ENCODE measurements at places on chromosomes 2 and 18.

GRCh38 chr2:64455545-64455944 lies 1.6 kb downstream of the LGALSL start:
- no peak for DNase-seq

GRCh38 chr18:22670914-22671313 lies 253.2 kb upstream of the CTAGE1 start:
- no peak for DNase-seq

GRCh38 chr2:74851191-74851566 lies 17.3 kb downstream of the HK2 start:
- no peak for DNase-seq

DNA sequence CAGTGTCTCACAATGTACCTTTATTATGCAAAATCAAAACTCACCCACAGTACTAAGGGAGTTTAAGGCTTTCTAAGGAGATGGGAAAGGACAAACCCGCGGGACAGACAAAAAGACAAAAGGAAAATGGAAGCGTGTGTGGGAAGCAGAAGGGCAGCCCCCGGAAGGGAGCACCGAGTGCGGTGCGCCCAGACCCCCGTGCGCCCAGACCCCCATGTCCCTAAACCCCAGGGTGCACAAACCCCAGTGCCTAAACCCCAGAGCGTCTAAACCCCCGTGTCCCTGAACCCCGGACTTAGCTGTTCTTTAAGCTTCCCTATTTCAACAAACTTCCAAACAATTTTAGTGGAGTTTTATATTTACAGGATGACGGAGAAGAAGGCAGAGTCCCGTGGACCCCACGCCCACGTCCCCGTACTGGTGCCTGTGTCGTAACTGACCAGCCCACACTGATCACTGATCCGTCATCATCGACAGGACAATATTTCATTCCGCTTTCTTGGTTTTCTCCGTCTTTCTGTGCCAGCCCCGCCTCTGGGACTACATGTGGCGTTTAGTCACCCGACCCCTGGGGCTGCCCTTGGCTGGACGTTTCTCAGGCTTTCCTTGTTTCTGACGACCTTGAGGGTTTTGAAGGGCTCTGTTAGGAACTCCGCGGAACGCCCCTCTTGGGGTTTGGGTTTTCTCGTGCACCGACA lies 76.9 kb downstream of the RTP5 start:
- no peak for DNase-seq

GRCh38 chr18:36539674-36540231 lies 242.2 kb downstream of the FHOD3 start:
- DNase-seq, result no peak

GRCh38 chr2:98771721-98772524 lies 41.0 kb upstream of the MGAT4A start:
- DNase-seq, result no peak

DNA sequence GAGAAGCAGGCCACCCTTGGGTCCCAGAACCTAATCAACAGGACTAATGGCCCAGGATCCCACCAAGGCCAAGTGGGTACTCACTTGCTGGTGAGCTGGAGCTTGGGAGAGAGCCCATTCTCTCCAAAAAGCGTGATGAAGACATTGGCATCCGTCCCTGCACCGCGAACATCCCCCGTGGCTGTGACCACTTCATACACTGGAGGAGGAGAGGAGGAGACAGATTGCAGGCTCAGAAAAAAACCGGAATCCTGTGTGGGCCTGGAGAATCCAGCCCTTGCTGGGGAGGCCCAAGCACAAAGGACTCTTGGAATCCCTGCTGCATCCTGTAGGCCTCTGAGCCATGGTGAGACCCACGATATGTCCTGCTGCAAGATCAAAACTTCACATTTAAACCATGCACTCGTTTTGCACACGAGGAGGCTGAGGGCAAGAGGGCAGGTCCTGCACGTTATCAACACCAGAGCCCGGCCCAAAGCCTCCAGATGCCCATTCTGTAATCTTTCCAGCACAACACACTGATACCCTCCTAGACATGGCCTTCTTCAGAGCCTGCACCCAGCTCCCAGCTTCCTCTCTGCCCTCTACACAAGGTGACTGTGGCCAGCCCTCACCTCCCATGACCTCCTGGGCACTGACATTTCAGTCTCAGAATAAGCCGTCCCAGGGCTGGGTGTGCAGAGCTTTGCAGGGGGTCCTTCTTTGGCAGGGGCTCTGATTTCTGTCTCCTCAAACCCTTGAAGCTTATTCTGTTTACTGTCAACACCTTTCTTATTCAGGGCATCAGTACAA lies 7.8 kb downstream of the LOXHD1 start:
- DNase-seq, result no peak

DNA sequence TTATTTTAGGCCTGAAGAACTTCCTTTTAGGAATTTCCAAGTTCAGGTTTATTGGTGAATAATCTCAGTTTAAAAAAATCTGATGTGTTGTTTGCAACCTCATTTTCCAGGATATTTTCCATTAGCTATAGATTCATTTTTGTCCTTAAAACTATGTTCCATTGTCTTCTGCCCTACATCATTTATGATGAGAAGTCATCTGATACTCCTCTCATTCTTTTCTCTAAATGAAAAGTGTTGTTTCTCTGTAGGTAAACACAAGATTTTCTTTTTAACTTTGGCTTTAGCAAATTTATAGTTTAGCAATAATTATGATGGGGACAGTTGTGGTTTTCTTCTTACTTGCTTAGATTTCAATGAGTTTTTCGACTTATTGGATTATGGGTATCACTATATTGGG lies 427.3 kb downstream of the DCDC2C start:
- no peak for DNase-seq

DNA sequence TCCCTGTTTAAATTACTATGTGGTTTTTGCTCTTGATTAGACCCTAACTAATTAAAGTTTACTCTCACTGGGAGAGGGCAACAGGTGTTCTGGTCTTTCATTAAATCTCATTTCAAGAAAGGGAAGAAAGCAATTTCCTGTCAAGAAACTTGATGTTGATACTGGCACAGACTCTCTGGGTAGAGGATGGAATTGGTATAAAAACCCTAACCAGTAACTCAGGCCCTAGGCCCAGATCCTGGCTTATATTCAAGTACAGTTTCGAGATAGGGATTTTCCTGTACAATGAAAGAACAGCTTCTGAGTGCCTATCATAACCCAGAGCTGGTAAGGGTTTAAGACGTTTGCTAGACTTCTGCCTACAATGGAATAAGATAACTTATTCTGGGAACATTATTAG lies 61.6 kb upstream of the ACYP2 start:
- DNase-seq, result no peak

GRCh38 chr2:130391058-130391871 lies 35.4 kb downstream of the PTPN18 start:
- DNase-seq, result no peak

DNA sequence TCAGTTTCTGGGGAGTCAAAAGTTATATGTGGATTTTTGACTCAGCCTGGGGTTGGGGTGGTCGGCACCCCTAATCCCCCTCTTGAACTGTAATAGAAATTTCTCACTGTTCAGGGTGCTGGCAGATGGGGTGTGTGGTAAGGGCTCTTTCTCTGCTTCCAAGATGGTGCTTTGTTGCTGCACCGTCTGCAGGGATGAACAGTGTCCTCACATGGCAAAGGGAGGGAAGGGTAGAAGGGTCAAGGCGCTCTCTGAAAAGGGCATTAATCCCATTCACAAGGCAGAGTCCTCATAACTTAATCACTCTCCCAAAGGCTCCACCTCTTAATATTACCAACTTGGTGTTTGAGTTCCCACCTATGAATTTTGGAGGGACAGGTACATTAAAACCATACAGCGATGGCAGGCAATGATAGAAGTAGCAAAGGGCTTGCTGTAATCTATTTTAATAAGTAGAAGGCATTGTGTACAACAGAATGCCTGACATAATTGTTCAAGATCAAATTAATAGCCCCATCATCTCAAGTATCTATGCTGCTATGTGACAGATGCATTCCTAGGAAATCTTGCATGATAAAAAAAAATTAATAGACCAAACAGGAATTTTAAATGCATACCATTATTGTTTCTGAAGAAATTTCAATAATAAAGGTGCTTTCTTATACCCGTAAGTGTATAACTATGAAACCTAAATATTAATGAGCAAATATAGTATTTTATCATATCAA lies 28.1 kb downstream of the MMADHC start:
- DNase-seq, result no peak

- DNase-seq, result no peak
These were observed 1.6 kb downstream of the ST8SIA3 start for GRCh38 chr18:57353940-57354461.

DNA sequence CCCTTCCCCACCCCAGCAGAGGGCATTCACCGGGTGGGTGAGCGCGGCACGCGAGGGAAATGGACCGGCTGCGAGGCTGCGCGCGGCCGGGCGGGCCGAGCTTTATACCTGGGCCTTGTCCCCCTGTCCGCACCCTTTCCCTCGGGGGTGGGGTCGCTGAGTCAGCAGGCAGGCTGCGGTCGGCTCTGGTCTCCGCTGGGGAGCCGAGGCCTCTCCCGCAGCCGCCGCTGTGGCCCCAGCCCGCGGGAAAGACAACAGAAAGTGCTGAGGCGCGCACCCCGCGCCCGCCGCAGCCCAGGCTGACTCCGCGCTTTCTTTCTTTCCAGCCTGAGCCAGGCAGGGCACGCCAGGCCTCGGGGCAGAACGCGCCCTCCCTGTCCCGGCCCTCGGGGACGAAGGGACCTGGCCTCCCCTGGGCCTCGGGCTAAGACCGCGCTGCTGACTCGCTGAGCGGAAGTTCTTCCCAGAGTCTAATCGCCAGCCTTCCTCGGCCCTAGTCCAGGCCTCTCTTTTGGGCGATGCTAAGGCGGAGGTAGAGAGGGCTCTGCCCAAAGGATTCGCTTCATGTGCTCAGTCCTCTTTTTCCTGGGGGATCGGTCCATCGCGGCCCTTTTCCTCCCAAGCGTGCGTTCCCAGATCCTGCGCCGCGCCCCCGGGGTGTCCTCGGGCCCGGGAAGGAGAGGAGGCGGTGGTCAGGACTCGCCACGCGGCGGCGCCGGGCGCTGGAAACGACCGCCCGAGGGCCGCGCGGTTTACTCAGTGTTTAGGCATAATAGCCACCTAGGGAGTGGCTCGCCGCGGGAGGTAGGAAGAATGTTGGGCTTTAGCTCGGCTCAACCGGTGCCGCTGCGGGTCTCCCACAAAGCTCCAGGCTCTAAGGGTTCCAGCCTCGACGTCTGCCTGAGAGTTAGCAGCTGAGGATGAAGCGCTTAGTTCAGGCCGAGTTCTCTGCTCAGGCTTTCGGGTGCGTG lies at the start of gene CRYBA2:
TSS of gene CRYBA2 (minus strand) at position 78 of the 971 bp plus-strand sequence. CDS start 246 bp downstream, outside the sequence.
- no peak for DNase-seq

DNA sequence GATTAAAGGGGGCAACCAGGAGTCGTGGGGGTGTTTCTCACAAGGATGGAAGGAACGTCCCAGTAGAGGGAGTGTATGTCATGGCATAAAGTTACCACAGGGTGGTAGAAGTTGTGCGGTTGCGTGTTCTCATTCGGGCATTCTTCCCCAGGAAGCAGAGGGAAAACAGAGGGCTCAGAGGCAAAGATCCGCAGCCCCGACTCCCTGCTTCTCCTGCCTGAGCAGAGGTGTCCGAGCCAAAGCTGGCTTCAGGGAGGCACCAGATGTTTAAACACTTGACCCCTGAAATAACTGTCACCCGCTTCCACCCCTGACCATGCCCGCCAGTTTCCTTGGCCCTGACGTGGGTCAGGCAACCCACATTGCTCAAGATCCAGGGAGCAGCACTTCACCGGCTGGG lies 83.7 kb downstream of the EN1 start:
- no peak for DNase-seq

DNA sequence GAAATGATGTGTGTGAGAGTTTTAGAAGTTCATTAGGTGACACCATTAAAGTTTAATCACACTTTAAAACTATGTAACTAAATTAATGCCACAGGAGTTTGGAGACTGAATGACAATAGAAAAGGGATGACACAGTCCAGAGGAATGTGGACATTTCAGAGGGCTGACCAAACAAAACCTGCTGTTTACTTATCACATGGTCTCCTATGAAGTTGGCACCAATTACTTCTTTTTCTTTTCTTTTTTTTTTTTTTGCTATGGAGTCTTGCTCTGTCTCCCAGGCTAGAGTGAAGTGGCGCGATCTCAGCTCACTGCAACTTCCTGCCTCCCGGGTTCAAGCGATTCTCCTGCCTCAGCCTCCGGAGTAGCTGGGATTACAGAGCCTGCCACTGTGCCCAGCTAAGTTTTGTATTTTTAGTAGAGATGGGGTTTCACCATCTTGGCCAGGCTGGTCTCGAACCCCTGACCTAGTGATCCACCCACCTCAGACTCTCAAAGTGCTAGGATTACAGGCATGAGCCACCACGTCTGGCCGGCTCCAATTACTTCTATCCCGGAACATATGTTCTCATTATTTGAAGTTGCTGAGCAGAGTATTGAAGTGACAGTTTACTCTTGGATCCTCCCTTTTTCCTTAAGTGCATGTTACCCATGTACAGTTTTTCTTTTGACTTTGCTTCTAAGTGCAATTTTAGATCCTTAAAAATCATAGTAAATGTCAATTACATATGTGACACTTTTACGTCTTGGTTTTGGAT lies 4.3 kb downstream of the AGPS start:
- no peak for DNase-seq

DNA sequence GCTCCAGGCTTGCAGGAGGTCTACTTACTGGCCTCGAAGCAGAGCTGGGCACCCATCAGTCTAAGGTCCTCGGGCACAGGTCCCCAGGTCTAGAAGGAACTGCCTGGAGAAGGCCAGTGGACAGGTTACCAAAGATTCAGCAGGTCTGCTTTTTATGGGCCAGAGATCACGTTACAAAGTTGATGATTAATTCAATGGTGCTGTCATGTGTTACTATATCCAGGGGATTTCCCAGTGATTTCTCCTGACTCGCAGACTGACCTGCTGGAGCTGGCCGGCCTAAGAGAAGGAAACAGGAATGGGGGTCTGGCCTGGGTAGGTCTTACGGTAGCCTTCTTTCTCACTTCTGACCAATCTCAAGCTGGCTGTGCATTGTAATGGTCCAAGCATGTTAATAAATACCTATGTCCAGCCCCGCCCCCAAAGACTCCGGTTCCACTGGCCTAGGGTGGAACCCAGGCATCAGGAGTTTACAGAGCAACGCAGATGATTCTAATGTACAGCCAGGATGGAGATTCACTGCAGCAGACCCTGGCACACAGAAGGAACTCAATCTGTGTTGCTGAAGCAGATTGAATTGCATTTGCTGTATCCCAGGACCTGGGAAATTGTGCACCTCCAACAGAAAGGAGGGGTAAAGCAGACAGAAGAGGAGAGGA lies at the start of gene NEURL3:
TSS of gene NEURL3 (minus strand) at position 127 of the 659 bp plus-strand sequence. CDS start at position 56, 71 bp downstream.
- no peak for DNase-seq

- no peak for DNase-seq
These were observed 40.0 kb upstream of the RNU4ATAC start for GRCh38 chr2:121490584-121491133.

DNA sequence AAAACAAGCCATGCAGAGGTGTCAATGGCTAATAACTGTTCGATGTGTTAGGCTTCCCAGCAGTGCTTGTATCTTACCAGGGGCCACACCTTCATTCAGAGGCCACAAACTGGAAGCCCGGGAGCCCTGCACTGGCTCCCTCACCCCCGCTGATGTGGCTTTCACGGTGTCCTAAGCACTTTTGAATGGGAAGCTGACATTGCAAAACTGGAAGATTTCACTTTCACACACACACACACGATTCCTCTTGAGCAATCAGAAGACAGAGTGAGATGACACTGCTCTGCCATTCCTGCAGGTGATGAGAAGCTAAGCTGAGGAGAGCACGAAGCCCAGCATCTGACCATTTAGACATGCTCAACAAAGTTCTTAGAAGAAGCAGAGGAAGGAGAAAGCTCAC lies 8.6 kb upstream of the ZNF407 start:
- DNase-seq, result no peak

GRCh38 chr2:102141970-102142828 lies at the start of gene IL1R1:
IL1R1 (plus strand) TSS chr2:102142746; CDS start chr2:102157725, 14,979 bp downstream.
- DNase-seq, result no peak

GRCh38 chr18:54240629-54241107 lies 16.2 kb upstream of the MBD2 start:
- no peak for DNase-seq

Data from AG04450 (cell line).